H54 (cell line): ENCODE measurements at places on chromosomes 7 and 10.

DNA sequence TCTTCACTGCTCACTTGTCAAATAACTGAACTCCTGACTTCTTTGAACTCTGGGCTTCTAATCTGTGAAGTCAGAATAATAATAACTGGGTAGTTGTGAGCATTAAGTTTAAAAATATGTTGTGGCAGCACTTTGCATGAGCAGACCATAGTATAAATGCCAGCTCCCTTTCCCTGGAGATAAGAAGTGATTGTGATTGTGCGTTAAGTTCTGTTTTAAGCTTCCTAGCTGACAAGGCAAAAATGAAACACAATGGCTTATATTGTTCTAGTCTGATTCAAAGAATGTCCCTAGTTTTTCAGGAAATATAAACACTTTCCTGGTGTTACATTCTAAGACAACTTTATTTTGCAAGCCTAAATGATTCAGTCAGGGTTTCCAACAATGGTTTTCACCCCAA is 61.8 kb downstream of the PTPRE start:
- no peak for DNase-seq

- DNase-seq = peak; percentile 79
These were observed 11.3 kb upstream of the KAZALD1 start for GRCh38 chr10:101050208-101051069.

DNA sequence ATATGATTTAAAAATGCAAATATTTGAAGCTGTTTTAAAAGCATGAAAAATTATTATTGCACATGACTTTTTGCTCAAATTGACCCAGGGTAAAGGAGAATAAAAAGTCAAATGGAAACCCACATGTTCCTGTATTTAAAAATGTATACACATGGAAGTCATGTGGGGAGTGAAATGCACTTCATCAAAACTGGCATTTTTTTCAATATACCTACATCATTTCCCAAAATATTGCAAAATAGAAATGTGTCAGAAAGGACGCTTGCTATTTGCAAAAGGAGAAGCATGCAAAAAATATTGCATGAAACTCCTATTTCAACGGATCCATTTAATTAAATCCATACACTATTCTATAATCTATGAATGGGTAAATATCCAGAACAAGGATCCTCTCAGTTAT is 117.0 kb downstream of the POU6F2 start:
- no peak for DNase-seq

DNA sequence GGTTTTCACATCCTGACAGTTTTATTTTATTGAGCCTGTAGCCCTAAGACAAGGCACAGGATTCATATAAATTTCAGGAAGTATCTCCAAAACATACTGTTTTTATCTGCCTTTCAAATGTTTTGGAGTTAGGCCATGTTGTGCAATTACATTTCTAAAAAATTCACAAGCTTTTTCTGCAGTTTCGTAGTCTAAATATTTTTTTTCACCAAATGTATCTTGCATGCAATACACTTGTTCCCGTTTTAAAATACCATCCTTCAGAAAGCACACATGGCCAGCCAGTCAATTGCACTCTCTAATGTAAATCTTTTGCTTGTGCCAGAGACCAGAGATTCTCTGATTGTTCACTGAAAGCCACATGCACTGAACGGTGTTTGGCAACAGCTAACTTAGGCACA is 161.5 kb upstream of the PRKCQ start:
- no peak for DNase-seq

DNA sequence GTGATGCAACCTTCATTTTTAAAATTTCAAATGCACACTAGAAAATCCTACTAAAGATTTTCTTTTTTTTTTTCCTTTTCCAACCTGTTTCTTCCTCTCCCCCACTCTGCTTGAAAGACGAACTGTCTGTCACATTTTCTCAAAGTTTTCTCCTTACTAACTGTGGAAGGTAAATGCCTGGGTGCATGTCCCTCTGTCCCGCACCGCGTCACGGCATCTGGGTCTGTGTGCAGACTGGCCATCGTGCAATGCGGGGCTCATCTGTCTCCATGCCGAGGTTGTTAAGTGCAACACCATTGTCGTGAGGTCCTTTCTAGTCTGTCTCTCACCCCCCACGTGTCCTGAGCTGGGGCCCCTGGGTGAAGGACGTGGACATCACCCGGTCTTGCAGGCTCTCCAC is 28.4 kb downstream of the PFKFB3 start:
- no peak for DNase-seq

DNA sequence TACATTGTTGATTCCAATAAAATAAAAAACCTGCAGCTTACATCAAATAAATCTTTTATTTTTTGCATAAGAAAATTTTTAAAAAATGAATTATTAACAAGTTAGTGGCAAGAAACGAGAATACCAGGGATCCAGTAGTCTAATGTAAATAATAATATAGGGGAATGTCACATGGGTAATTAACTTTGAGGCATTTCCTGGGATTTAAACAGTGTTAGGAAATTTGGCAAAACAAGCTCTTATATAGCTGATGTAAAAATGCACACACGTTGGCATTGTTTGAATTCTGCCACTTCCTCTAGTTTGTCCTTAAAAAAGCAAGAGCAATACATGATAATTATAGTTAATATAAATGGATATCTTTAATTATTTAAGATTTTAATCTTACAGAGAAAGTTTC is 768.6 kb downstream of the CNTNAP2 start:
- DNase-seq = no peak

DNA sequence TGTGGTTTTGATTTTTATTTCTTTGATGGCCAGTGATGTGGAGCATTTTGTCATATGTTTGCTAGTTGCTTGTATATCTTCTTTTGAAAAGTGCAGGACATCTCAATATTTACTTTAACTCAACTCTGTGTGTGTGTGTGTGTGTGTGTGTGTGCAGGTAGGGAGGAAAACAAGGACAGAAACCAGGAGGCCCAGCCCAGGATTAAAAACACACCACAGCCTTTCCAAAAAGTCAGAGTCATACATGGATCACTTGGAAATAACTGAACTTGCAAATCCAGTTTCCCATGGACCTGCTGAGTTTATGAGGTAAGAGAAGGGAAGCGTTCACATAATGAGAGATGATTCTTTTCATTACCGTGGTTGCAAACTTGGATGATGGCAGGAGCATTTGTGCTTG is 189.9 kb upstream of the LYZL1 start:
- DNase-seq = no peak

- DNase-seq = no peak
These were observed 105.0 kb downstream of the OTUD1 start for GRCh38 chr10:23543691-23544380.

DNA sequence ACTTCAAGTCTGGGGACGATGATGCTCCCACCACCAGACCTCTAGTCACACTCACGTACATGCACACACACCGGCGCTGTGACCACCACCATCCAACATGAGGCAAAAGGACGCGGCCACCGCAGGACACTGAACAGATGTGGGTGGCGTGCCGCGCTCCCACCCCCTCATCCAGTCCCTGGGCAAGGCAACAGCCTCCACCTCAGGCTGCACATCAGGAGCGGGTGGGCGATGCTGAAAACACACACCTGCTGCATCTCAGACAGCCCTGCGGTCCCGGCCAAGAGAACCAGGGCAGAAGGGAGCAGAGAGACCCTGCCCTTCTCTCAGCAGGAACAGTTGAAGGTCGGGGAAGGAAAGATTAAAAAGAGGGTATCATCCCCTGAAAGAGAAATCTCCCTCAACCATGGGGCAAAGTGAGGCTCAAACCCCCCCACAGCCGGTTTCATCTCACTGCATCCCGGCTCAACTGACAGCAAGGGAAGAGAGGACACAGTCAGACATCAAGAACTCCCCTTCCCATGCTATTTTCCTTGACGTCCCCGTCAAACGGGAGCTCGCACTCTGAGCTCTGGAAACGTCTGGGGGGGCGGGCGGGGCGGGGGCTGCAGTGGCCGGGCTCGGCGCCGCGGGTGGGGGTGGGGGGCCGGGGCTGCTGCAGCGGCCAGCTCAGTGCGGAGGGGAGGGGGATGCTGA is 1.1 kb downstream of the CAMK2G start:
- no peak for DNase-seq

GRCh38 chr10:78717200-78717599 is 351.6 kb upstream of the ZMIZ1 start:
- no peak for DNase-seq

- no peak for DNase-seq
These were observed 1.2 kb downstream of the EPO start for GRCh38 chr7:100721505-100721812.

GRCh38 chr7:42597300-42597699 is 314.6 kb downstream of the C7orf25 start:
- no peak for DNase-seq

- no peak for DNase-seq
These were observed 5.0 kb upstream of the HOXA13 start for GRCh38 chr7:27204851-27205322.

DNA sequence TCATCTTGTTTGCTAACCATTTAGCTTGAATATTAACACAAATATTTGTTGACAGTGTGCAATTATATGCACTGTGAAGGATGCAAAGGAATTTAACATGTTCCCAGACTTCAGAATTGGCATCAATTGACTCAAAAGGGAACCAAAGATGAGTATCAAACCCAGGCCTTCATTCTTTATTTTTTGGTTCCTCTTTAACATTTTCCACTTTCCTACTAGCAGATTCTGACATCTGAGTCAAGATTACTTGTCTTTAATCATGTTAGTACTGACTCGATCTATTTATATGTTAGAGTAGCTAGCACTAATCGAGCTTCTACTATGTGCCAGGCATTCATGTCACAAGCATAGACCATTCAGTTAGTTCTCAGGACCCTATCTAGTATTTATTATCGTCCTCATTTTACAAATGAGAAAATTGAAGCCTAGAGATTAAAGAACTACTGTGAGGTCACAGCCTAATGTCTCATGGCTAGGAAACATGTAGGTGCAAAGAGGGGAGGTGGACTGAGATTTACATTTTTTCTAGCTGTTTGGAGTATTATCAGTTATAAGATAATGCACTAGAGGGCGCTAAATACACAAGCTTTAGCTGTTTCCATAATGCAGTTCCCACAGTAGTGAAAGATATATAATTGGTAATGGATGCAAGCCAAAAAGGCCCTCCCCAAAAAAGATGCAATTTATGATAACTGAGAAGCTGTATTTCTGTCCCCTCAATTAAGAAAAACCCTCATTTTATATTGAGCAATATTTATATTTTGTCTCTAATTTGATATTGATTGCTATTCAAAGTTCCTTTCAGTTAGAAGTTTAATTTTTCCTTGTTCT is 32.9 kb upstream of the KMT2E start:
- no peak for DNase-seq

- DNase-seq = peak; percentile 67
These were observed 192.7 kb downstream of the PTPRN2 start for GRCh38 chr7:158394936-158395335.

- no peak for DNase-seq
These were observed 66.5 kb downstream of the AFAP1L2 start for GRCh38 chr10:114337510-114338462.
